ENCODE measurements at places on chromosomes 11 and 22.

DNA sequence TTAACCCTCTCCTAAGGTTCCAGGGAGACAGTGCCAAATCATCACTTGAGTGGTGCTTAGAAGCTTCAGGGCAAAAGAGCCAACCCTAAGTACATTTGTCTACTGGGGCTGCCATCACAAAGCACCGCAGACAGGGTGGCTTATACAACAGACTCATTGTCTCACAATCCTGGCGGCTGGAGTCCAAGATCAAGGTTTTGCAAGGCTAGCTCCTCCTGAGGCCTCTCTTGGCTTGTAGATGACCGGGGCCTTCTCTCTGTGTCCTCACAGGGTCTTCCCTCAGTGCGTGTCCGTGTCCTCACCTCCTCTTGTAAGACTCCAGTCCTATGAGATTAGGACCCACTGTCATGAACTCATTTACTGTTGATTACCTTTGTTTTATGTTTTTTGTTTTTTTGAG is 34.1 kb upstream of the CD81 start:
- no peaks in the 10 kb centered on the region for H3K36me3 ChIP-seq
- H3K27ac ChIP-seq, result no peak overlapping the region
- DNase-seq, result no peak
- no peaks in the 10 kb centered on the region for H3K27me3 ChIP-seq

DNA sequence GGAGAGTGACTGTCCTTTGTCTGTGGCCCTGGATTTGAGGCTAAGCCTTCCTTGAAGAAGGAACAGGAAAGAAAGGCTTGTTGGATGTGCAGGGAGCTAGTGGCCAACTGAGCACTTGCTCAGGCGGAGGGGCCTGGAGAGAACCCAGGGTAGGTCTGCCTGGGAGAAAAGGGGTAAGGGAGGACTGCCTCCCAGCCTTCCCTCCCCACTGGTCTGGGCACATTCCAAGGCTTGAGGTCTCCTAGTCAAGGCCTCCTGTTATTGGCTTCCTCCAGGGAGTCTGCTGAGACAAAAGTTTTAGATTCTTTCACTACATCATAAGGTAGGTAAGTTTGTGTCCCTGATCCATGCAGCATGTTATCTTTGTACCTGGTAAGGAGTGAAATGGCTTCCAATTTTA is 15.2 kb downstream of the KCNQ1OT1 start:
- peaks cover 1% of the 10 kb centered on the region for H3K4me1 ChIP-seq
- H3K27me3 ChIP-seq, result no peaks in the 10 kb centered on the region
- no peaks in the 10 kb centered on the region for H3K36me3 ChIP-seq
- no peak for DNase-seq
- no peak overlapping the region for H3K27ac ChIP-seq
- no peak overlapping the region for H3K4me3 ChIP-seq

DNA sequence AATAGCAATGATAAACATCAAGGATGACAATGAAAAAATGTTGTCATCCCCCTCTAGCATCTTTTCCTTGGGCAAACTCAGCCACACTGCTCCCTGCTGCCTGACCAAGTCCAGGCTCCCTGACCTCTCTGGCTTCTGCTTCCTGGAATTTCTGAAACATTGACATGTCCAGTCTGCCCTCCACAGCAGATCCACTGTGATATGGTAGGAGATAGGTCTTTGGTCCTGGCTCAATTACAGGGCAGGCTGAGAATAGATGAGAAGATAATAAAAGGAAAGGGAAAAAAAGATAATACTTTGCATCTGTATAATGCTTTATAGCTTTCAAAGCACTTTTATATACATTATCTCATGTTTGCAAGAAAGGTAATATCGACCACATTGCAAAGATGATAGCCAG is 417.7 kb downstream of the BUD13 start:
- peaks cover 13% of the 10 kb centered on the region for H3K27me3 ChIP-seq
- H3K36me3 ChIP-seq, result no peaks in the 10 kb centered on the region
- DNase-seq, result no peak
- no peak overlapping the region for H3K4me3 ChIP-seq
- H3K4me1 ChIP-seq, result no peaks in the 10 kb centered on the region
- no peak overlapping the region for H3K27ac ChIP-seq

DNA sequence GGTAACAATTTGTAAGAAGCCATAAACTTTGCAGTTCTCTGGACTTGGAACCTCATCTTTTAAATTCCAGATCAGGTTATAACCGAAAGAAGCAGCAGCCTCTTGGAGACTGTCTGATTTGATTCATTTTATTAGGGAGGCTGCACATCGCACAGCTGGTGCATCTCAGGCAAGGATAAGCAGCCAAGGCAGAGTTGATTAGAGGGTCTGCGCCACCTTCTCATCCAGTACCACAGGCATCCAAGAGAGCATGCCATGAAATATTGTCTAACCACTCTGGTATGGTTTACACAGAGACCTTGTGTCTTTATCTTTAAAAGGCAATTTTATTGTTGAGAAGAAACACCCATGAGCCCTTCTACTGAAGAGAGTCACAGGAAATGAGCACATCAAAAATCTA is 16.2 kb upstream of the CWF19L2 start:
- no peak overlapping the region for H3K4me3 ChIP-seq
- DNase-seq, result no peak
- H3K4me1 ChIP-seq, result no peaks in the 10 kb centered on the region
- peaks cover 73% of the 10 kb centered on the region for H3K27me3 ChIP-seq
- H3K27ac ChIP-seq, result no peak overlapping the region

DNA sequence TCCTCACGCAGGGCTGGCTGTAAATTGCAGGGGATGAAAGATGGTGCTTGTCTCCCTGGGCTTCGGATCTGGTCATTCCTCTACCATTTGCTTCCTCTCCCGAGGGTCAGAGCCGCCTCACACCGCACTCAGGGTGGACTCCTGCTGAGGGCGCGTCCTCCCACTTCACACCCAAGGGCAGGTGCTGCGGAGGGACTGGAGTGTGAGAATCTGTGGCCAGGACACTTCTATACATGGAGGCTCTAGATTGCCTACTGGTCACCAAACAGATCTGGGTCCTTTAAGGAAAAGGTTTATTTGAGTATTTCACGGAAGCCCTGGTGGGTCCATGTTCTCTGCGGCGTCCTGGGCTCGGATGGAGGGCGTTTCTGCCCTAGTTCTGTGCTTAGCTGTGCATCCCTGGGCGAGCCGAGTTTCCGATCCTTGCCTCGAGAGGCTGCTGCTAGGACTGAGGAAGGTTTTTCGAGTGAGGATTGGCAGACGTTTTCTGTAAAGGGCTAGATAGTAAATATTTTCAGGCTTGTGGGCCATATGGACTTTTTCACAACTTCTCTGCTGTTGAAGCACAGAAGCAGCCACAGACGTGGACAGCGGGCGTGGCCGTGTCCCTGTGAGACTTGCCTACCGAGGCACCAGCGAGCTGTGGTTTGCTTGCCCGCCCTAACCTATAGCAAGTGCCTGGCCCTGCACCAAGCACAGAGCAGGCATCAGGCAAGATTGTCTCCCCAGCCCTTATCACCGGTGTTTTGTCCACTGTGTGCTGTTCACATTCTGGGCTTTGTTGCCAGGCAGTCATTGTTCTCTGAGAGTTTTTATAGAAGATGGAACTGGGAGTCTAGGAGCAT is 279.0 kb downstream of the TBC1D22A start:
- H3K27me3 ChIP-seq, result no peaks in the 10 kb centered on the region
- H3K27ac ChIP-seq, result peak overlapping the region; percentile 73
- H3K36me3 ChIP-seq, result peaks cover 7% of the 10 kb centered on the region
- peaks cover 64% of the 10 kb centered on the region for H3K4me1 ChIP-seq

GRCh38 chr11:1756791-1757771 is 6.6 kb downstream of the CTSD start:
- DNase-seq, result no peak
- H3K4me1 ChIP-seq, result peaks cover 53% of the 10 kb centered on the region
- peak overlapping the region; percentile 81 for H3K4me3 ChIP-seq
- no peaks in the 10 kb centered on the region for H3K27me3 ChIP-seq
- H3K27ac ChIP-seq, result peak overlapping the region; percentile 95

- peak overlapping the region; percentile 80 for H3K4me3 ChIP-seq
- peak overlapping the region; percentile 94 for H3K27ac ChIP-seq
These were observed 22.3 kb upstream of the TMA7B start for GRCh38 chr22:39937906-39938305.

GRCh38 chr11:11230802-11231562 is 122.1 kb downstream of the CSNK2A3 start:
- DNase-seq, result no peak
- peaks cover 61% of the 10 kb centered on the region for H3K27me3 ChIP-seq
- no peaks in the 10 kb centered on the region for H3K36me3 ChIP-seq
- no peak overlapping the region for H3K4me3 ChIP-seq
- H3K27ac ChIP-seq, result no peak overlapping the region

GRCh38 chr22:45157907-45158306 is 5.8 kb upstream of the NUP50 start:
- peaks cover 7% of the 10 kb centered on the region for H3K36me3 ChIP-seq
- H3K27me3 ChIP-seq, result no peaks in the 10 kb centered on the region
- H3K4me1 ChIP-seq, result peaks cover 31% of the 10 kb centered on the region
- no peak overlapping the region for H3K27ac ChIP-seq
- no peak for DNase-seq

GRCh38 chr22:41681616-41682015 is 7.1 kb downstream of the SNU13 start:
- H3K27me3 ChIP-seq, result no peaks in the 10 kb centered on the region
- DNase-seq, result no peak
- H3K4me1 ChIP-seq, result peaks cover 21% of the 10 kb centered on the region
- H3K27ac ChIP-seq, result peak overlapping the region; percentile 98
- H3K36me3 ChIP-seq, result peaks cover 48% of the 10 kb centered on the region

GRCh38 chr11:101618709-101619108 is 34.9 kb upstream of the TRPC6 start:
- no peaks in the 10 kb centered on the region for H3K4me1 ChIP-seq
- no peak overlapping the region for H3K4me3 ChIP-seq
- DNase-seq, result no peak
- no peak overlapping the region for H3K27ac ChIP-seq

- H3K4me1 ChIP-seq, result peaks cover 28% of the 10 kb centered on the region
- no peak overlapping the region for H3K4me3 ChIP-seq
- H3K27ac ChIP-seq, result peak overlapping the region; percentile 60
- no peak for DNase-seq
- no peaks in the 10 kb centered on the region for H3K27me3 ChIP-seq
- H3K36me3 ChIP-seq, result peaks cover 27% of the 10 kb centered on the region
These were observed 35.4 kb downstream of the CD82 start for GRCh38 chr11:44600839-44601383.

- H3K36me3 ChIP-seq, result peaks cover 9% of the 10 kb centered on the region
- H3K4me1 ChIP-seq, result peaks cover 32% of the 10 kb centered on the region
- H3K4me3 ChIP-seq, result peak overlapping the region; percentile 99
These were observed 2.3 kb upstream of the INPPL1 start for GRCh38 chr11:72222106-72222891.

- peaks cover 54% of the 10 kb centered on the region for H3K27me3 ChIP-seq
- no peak for DNase-seq
- H3K4me1 ChIP-seq, result no peaks in the 10 kb centered on the region
- H3K4me3 ChIP-seq, result no peak overlapping the region
These were observed 174.4 kb upstream of the NARS2 start for GRCh38 chr11:78748918-78749690.

DNA sequence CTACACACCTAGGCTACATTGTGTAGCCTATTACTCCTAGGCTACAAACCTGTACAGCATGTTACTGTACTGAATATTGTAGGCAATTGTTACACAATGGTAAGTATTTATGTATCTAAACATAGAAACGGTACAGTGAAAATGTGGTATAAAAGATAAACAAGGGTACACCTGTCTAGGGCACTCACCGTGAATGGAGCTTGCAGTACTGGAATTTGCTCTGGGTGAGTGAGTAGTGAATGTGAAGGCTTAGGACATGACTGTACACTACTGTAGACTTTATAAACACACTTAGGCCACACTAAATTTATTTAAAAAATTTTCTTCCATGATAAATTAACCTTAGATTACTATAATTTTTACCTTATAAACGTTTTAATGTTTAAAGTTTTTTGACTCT is 171.7 kb upstream of the NCAM1 start:
- no peak overlapping the region for H3K4me3 ChIP-seq
- H3K27ac ChIP-seq, result no peak overlapping the region
- H3K27me3 ChIP-seq, result peaks cover 32% of the 10 kb centered on the region
- no peaks in the 10 kb centered on the region for H3K36me3 ChIP-seq
- DNase-seq, result no peak
- no peaks in the 10 kb centered on the region for H3K4me1 ChIP-seq

GRCh38 chr22:20173246-20173645 is 22.4 kb upstream of the CCDC188 start:
- no peak for DNase-seq
- H3K4me1 ChIP-seq, result peaks cover 3% of the 10 kb centered on the region
- no peak overlapping the region for H3K4me3 ChIP-seq
- H3K36me3 ChIP-seq, result no peaks in the 10 kb centered on the region
- H3K27me3 ChIP-seq, result peaks cover 25% of the 10 kb centered on the region

DNA sequence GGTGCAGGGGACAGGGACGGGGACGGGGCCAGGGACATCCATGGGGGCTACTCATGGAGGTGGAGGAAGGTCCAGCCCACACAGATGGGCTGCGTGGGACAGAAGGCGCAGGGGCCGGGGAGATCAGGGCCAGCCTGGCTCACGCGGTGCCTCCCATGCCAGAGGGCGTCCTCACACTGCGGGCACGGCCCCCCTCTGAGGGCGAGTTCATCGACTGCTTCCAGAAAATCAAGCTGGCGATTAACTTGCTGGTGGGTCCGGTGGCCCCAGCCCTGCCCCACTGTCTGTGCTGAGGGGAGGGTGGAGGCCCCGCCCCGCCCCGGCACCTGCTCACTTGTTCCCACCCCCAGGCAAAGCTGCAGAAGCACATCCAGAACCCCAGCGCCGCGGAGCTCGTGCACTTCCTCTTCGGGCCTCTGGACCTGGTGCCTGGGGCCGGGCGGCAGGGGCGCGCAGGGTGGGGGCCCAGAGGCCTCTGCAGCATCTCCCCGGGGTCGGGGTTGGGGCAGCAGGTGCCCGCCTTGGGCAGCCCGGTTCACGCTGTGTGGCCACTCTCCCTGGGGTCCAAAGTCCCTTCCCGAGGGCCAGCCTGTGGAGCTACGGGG is 15.8 kb downstream of the EPS8L2 start:
- peaks cover 18% of the 10 kb centered on the region for H3K27me3 ChIP-seq
- no peaks in the 10 kb centered on the region for H3K36me3 ChIP-seq
- peak overlapping the region; percentile 70 for H3K4me3 ChIP-seq
- peak; percentile 31 for DNase-seq
- no peak overlapping the region for H3K27ac ChIP-seq
- H3K4me1 ChIP-seq, result peaks cover 11% of the 10 kb centered on the region

- no peaks in the 10 kb centered on the region for H3K36me3 ChIP-seq
- peak overlapping the region; percentile 66 for H3K4me3 ChIP-seq
- no peak for DNase-seq
- H3K4me1 ChIP-seq, result peaks cover 76% of the 10 kb centered on the region
- H3K27ac ChIP-seq, result peak overlapping the region; percentile 71
These were observed 23.9 kb downstream of the STIM1 start for GRCh38 chr11:3879216-3879966.

- H3K36me3 ChIP-seq, result no peaks in the 10 kb centered on the region
- H3K4me3 ChIP-seq, result no peak overlapping the region
- no peak for DNase-seq
These were observed 14.9 kb downstream of the PACS1 start for GRCh38 chr11:66084821-66085475.

GRCh38 chr11:131137046-131137445 is 220.8 kb upstream of the SNX19 start:
- H3K27ac ChIP-seq, result no peak overlapping the region
- H3K4me3 ChIP-seq, result no peak overlapping the region
- no peaks in the 10 kb centered on the region for H3K27me3 ChIP-seq
- no peaks in the 10 kb centered on the region for H3K4me1 ChIP-seq

Measured in effector memory CD8-positive, alpha-beta T cell (primary cell).